ENCODE measurements at places on chromosomes 2 and 18.
A peak's percentile ranks its signal among the peaks of the same experiment; 100 is the strongest.

- no peak for DNase-seq
These were observed 42.6 kb upstream of the RAPGEF4 start for GRCh38 chr2:172693037-172693436.

- no peak for DNase-seq
These were observed 33.4 kb downstream of the YPEL5 start for GRCh38 chr2:30180226-30180625.

DNA sequence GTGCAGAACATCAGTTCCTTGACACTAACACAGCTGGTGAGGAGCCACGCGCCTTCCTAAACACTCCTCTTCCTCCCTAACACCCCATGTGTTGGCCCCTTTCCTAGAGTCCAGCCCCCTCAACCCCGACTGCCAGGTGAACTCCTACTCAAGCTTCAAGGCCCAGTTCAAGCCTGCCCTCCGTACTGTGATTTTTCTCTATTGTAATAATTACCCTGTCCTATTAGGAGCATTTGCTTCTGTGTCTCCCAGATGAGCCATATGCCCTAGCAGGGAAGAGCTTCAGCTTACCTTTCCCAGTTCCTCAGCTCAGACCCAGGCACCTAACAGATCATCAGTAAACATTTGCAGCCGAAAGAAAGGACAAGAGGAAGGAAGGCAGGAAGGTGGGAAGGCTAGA lies 130.6 kb upstream of the SALL3 start:
- no peak for DNase-seq

GRCh38 chr2:241965931-241966412 lies 96.4 kb downstream of the RTP5 start:
- peak; percentile 39 for DNase-seq

- DNase-seq: no peak
These were observed 22.8 kb downstream of the NXPH2 start for GRCh38 chr2:138757384-138757783.

DNA sequence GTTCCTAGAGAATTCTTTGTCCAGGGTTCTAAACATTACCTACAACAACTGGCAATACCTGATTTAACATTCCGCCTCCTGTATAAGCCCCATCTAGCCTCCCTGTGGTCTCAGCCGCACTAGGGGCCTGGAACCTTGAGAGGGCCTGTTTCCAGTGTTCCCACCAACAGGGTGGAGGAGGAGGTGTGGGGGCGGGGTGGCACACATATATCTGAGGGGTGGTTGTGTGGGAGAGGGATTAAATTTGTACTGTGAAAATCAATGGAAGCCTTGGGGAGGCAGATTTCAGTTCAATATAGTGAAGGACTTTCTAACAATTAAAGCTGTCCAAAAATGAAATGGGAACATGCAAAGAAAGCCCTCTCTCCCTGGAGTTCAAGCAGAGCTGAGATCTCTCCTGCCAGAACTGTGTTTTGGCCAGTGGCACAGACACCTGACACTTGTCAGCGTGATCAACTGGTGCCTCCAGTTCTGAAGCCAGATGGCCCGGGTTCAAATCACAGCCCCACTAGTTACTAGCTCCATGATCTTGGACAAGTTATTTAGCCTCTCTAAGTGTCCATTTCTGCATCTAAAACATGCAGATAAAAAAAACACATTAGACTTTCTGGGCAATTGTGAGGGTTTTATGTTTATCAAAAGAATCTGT lies 17.0 kb upstream of the FZD7 start:
- no peak for DNase-seq

- DNase-seq: no peak
These were observed 209.8 kb downstream of the DCDC2C start for GRCh38 chr2:3913166-3913565.

- no peak for DNase-seq
These were observed 235.3 kb downstream of the LRATD1 start for GRCh38 chr2:14867853-14868252.

DNA sequence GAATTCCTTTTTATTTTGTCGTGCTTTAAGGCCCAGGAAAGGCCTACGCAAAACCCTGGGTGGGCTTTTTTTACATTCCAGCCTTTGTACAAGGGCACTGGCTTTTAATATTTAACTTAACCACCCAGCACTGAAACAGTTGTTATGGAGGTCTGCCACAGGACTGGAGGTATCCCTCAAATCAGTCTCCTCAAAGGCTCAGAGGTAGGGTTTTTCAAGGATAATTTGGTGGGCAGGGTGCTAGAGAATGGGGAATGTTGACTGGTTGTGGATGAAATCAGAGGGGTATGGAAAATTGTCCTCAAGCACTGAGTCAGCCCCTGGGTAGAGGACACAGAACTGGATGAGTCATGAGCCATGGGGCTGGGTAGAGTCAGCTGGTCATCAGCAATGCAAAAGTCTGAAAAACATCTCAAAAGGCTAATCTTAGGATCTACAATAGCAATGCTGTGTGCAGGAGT lies 443.1 kb downstream of the THSD7B start:
- DNase-seq: no peak
